ENCODE measurements at places on chromosomes 12 and 14.

GRCh38 chr14:92135269-92135668, 13.5 kb downstream of the CPSF2 start:
- DNase-seq: no peak

- DNase-seq: no peak
Observed at GRCh38 chr12:70317781-70318180, 48.3 kb upstream of the KCNMB4 start.

- DNase-seq: no peak
Observed at GRCh38 chr14:101503431-101504095, 57.7 kb upstream of the DIO3 start.

DNA sequence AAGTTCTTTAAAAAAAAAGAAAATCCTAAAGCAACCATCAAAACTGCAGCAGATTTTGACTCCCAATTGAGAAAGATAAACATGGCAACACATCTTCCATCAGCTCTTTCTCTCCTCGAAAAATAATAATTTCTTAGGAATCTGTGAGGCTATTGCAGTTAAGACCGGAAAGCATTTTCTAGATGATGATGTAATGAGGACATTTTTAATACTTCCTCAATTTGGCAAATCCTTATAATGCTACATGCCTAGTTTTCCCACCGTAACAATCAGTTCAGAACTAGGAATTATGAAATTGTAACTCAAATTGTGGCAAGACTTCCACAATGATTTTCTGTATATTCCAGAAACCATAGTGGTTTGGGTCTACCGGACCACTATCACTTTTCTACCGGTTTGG, 180.9 kb upstream of the PDE3A start:
- DNase-seq: no peak

- DNase-seq: no peak
Observed at GRCh38 chr12:49661191-49661590, 37.8 kb downstream of the PRPF40B start.

DNA sequence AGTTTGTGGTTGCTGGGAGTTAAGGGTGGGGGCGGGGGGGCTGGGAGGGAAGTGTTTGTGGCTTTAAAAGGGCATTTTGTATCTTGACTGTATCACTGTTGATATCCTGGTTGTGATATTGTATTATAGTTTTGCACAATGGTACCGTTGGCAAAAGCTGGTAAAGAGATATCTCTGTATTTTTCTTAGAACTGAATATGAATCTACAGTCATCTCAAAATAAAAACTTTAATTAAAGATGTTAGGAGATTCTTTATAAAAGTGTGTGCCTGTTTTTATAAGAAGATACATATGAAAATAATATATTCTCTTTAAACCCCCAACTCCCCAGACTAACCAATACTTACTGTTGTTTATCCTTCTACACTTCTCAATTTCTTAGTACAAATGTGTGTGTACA, 43.2 kb downstream of the TTC6 start:
- DNase-seq: no peak

DNA sequence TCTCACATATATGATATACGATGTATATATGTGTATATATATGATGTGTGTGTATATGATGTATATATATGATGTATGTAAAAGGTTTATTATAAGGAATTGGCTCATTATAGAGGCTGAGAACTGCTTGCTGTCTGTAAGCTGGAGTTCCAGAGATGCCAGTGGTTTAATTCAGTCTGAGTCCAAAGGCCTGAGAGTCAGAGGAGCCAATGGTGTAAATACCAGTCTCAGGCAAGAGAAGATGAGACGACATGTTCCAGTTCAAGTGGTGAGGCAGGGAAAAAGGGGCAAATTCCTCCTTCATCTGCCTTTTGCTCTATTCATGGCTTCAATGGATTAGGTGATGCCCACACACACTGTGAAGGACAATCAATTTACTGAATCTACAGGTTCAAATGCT, 17.1 kb upstream of the STYK1 start:
- no peak for DNase-seq

- DNase-seq: no peak
Observed at GRCh38 chr12:49342914-49343731, 3.6 kb upstream of the DNAJC22 start.

GRCh38 chr12:60324746-60325145, 728.9 kb downstream of the SLC16A7 start:
- DNase-seq: no peak

DNA sequence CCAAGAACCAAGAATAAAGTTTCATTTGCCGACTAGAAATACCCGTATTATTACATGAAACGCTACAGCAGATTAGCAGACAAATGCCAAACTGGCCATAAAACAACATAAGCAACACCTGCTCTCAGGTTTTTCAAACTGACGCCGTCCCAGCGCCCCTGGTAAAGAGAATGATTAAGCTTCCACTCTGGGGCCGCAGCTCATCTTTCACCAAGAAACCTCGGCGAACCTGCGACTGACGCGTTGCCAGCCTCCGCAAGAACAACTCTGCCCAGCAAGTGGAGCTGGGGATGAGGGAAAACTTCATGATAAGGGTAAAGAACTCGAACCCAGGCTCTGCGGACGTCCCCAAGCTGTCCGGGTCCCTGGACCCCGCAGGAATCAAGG, 530 bp downstream of the ARL1 start:
- no peak for DNase-seq

DNA sequence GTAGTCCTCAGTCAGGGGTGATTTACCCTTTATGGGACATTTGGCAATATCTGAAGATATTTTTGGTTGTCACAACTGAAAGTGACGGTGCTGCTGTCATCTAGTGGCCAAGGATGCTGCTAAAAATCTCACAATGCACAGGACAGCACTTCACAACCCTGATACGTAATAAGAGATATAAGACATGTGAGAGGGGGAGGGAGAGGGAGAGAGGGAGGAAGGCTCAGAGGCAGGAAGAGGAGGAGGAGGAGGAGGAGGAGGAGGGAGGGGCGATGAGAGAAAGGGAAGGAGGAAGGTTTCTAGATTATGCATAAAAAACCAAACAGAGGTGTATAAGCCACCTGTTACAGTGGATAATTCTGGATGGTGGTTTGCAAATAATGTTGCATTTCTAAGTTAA, 14.3 kb downstream of the MYL2 start:
- no peak for DNase-seq

GRCh38 chr12:2567711-2568110, 227.1 kb upstream of the FKBP4 start:
- peak; percentile 42 for DNase-seq

DNA sequence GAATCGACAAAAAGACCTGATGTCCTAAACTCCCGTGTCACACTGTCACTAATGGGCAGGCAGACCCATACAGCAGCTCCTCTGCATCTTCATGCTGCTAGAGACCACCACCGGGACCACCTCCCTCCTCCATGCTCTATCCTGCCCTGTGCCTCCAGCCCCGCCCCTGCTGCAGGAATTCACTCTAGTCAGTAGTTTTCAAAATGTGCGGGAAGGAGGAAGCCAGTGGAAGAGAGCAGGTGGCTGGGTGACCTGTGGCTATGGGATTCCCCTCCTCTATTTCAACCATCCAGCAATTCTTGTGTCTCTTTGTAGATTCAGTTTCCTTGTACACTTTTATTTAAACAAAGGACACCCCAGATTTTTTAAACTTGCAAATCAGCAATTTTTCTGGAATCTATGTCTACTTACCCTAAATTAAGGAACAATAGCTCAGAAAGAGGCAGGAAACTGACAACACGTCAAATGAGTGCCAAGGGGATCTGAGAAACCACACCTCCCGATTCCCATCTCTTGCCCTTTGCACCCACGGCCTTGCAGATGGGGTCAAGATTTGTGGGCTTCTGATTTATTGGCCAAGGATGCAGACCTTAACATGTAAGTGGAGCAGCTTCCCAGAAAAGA, 20.4 kb upstream of the MAP1LC3B2 start:
- DNase-seq: no peak

DNA sequence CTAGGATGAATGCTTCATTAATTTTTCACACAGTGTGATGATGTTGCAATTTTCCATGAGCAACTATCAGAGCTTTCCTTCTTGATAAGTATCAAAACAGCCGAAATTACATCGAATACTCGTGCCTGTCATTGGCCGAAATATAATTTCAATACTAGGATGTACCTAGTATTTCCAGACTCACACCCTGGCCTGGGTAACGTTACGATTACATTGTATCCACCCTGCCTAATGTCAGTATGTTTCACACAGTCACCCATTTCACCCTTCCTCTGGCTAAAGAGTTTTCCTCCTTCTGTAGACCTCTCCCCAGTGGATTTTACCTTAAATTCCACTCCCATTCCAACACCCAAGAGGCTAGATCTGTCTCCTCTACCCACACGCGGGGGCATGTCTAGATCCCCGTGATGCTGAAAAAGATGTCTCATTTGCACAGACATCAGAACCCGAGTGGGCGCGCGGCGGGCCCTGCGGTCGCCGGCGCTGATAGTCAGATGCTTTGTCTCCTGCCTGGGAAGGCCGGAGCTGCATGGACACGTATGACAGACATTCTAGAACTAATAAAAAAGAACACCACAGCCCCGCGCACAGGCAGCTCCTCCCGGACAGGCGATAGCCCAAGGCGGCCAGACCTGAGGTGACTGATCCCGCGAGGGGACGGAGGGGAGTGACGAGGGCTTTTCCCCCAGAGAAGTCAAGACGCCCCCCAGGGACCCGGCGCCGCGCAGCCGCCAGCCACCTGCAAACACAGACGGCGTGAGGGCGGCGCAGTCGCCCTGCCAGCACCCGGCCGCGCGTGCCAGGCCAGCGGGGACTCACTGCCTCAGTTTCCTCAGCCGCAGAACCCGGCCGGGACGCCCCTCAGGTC, 723 bp downstream of the KIF21A start:
- no peak for DNase-seq

- DNase-seq: no peak
Observed at GRCh38 chr12:53478865-53479264, 20.4 kb downstream of the MAP3K12 start.

DNA sequence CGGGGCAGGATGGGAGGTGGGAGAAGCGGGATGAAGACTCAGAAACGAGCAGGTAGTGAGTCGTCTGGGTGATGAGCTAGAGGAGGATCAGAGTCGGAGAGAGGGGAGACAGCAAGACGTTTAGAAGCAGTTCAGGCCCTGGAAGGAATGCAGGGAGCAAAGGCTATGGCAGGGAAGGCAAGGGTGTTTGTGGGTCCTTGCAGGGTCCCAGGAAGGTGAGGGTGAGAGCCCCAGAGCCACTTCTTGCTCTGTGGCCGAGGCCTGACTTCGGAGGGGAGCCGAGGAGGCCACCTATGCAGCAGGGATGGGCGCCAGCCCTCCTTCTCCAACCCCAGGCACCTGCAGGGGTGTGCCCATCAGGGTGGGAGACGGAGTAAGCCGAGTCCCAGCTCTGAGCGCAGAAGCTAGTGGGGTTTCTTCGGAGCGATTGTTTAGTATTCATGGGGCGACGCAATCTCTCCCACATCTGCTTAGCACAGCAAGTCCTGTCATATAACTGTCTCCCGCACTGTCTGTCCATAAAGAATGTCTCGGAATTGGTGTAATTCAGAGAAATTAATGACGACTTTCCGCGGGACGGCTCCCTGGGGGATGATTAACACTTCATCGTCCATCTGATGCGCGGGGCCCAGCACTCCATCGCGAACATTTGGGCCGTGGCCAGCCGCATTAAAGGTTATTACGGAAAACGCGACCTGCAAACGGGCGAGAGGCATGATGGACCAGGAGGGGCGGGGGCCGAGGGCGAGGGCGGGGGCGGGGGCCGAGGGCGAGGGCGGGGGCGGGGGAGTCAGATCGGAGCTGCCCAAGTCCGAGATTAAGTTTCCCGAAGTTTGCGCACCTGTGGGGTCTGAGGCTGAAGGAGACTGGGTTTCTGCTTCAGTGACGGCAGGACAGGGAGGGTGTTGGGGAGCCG, 12.2 kb upstream of the CALCOCO1 start:
- DNase-seq: no peak

GRCh38 chr12:124438437-124439056, 128.9 kb downstream of the NCOR2 start:
- DNase-seq: no peak

DNA sequence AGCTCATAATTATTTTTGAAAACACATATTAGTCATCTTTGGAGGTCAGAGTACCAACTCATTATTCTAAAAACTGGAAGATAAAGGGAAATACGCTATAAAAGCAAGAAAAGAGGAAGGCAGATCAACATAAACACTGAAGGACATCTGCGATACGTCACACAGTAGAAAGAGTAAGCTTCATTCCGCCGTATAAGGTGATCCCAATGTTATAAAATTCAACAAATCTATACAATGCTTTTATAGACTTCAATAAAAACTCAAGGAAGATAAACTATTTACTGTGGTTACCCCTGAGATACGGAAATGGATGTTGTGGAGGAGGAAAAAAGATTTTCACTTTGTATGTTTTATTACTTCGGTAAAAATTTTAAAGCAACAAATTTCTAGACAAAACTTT, 92.6 kb downstream of the ITPR2 start:
- DNase-seq: no peak

DNA sequence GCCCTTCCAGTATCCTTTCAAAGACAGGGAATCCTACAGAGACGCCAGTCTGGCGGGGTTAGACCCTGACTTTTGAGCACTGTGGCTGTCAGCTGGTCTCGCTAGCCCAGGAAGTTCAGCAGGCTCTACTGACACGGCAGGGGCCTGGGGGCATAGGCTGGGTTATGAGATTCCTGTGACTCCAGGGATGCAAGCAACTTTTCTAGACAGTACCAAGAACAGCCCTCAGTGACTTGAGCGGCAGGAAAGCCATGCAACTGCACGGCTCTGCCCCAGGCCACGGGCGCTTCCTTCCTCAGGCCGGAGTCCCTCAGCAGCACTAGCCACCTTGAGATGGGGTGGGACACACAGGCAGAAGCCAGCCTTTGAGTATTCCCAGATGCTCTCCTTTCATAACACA, 5.1 kb upstream of the SIVA1 start:
- peak; percentile 53 for DNase-seq

DNA sequence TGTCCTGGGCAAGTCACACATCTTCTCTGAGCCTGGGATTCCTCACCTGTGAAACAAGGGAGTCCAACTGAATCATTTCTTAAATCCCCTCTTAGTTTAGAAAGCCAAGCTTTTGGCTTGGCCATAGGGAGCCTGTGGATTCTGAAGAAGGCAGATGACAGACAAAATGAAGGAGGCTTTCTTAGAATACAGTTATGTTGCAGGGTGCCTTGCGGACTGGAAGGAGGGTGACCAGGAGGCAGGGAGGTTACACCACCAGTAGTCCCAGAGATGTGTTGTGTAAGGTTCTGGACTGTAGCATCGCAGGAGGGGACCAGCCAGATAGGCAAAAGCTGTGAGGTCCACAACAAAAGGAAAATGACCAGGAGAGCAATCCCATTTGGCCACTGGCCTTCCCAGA, 8.2 kb upstream of the ACVR1B start:
- no peak for DNase-seq

GRCh38 chr12:89135976-89136634, 216.2 kb downstream of the DUSP6 start:
- no peak for DNase-seq

GRCh38 chr12:48157889-48158370, 615 bp upstream of the ASB8 start:
- DNase-seq: no peak

DNA sequence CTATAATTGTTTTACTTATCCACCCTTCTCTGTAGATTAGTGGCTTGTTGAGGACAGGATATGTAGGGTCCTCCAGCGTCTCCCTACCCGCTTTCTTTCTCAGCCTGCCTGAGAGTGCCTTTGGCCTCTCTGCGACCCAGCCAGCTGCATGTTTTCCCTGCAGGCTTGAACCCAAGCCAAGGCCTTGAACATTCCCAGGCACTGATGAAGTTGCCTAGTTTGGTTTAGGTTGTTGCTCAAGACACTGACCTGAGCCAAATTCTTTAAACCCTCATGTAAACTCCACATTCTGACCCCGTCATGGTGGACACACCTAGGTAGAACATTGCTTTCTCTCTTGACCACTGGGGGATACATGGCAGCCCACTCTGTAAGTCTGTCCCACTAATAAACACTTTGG, 33.4 kb upstream of the TXNRD1 start:
- no peak for DNase-seq

GRCh38 chr14:103772078-103772712, 56.6 kb downstream of the ZFYVE21 start:
- DNase-seq: no peak
